ENCODE measurements at places on chromosomes 7 and 10. TPM values are rescaled to one million over a fixed set of nuclear protein-coding genes. Genes with fewer than 3 reads are reported as not detected.

DNA sequence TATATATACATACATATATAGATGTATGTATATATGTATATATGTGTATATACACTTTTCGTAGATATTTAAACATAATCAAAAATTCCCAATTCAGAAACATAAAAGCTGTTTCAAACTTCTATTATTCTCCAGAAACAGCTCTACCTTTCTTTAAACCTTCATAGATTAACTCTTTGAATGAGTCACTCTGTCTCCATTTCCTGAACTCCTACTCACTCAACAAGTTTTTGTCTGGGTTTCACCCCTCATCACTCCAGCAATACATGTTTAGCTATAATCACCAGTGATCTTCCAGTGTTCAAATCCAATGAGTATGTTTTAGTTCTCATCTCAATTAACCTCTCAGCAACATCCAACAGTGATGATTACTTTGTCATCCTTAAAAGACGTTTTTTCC, 9.6 kb downstream of the DGKB start:
- DNase-seq = no peak

- DNase-seq = no peak
Observed at GRCh38 chr7:74405899-74406512, 47.7 kb upstream of the GTF2IRD1 start.

DNA sequence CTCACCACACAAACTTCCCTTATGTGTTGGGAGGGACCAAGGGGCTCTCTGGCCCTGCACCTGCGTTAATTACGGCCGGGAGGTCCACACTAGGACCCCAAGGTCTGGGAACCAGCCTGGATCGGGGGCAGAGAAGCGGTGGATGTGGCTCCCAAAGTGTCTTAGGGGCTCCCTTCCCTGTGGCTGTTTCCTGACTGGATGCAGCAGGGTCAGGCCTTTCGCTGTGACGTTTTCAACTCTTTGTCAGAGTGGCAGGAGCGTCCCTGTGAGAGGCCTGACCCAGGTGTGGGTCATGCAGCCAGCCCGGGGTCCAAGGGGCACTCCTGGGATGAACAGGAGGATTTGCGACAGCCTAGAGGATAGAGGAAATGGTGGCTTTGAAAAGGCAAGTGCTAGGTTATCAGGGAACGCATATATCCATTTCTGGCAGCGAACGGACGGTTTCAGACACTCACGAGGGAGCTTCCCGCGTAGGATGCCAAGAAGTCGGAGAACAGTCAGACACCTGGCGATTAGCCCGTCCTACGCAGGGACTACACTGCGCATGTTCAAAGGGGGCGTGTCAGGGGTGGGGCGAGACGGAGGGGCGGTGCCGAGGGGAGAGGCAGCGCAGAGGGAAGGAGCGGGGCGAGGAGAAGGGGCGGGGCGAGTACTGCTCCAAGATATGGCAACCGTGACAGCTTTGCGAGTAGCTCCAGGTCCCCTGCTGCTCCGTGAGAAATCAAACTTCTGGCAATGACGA, 46.2 kb upstream of the ZNF716 start:
- no peak for DNase-seq

The PLEKHA1 gene
- total RNA-seq = 27.0 TPM

- no peak for DNase-seq
Observed at GRCh38 chr10:124094419-124094785, 1.0 kb upstream of the CHST15 start.

GRCh38 chr10:97179731-97180362, 5.9 kb downstream of the SLIT1 start:
- no peak for DNase-seq

The CCDC186 gene
- total RNA-seq = 20.4 TPM

DNA sequence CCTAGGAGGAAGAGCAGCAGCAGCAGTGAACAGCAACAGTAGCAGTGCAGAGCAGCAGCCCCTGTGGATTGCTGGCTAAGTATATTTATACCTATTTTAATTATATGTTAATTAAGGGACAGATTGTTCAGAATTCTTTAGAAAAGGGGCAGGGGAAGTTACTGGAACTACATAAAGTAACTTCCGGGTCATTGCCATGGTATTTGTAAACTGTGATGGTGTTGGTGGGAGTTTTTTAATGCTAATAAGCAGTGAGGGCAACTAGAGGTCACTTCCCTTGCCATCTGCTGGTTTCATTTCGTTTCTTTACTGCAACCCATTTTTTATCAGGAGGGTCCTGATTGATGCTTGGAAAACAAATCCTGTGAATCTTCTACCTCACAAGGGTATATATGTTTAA, 229.8 kb upstream of the PODXL start:
- no peak for DNase-seq

The TBX20 gene
- total RNA-seq = not detected

- DNase-seq = no peak
Observed at GRCh38 chr10:17146892-17147291, 17.3 kb upstream of the CUBN start.

The MYL7 gene
- not detected for total RNA-seq

DNA sequence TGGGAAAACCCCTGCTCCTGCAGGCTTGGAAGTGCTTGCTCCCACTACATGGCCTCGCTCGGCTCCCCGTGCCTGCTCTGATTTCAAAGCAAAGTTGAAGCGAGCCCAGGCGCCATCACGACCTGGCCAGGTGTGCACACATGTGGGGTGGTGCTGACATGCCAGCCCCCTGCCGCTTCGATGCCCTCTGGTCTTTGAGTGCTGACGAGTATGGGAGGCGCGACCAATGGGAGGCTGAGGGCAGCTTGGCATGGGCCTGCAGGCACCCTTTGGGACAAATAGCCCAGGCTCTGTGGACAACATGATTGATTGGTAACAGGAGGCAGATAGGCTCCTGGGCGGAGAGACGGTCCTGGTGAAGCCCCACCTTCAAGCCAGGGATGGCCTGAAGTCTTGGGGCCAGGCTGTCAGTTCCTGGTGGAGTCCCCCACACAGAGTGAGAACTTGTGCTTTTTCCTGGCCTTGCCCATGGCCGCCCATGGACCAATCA, 252.4 kb upstream of the SEMA3A start:
- no peak for DNase-seq

GRCh38 chr7:26329520-26330255, 38.0 kb downstream of the SNX10 start:
- DNase-seq = no peak

DNA sequence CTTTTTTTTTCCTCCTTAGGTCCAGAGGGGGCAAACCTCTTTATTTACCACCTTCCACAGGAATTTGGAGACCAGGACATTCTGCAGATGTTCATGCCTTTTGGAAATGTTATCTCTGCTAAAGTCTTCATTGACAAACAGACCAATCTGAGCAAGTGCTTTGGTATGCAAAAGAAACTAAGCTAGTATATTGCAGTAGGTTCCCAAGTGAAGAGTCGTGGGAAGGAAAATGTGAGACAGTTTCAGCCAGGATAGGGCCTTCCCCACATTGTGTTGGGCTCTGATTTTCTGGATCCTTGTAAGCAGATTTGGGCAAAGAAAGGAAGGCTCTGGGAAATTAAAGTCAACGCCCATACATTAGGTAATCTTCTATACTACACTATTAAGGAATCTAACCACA, 285.6 kb downstream of the USP6NL start:
- DNase-seq = no peak

The ANKRD1 gene
- not detected for total RNA-seq

DNA sequence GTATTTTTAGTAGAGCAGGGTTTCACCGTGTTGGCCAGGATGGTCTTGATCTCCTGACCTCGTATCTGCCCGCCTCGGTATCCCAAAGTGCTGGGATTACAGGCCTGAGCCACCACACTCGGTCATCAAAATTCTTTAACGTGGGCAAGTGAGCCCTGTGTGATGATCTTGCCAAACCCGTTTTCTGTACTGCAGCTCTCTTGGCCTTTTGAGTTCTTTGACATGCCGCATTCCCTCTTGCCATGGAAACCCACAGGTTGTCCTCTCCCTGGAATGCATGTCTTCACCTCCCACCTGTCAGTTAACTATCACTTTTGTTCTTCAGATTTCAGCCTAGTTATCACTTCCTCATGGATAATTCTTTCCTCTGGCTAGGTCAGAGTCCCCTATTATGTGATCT, 5.0 kb downstream of the NUP205 start:
- no peak for DNase-seq

The THSD7A gene
- 4.1 TPM for total RNA-seq

- DNase-seq = no peak
Observed at GRCh38 chr7:43756368-43757072, 2.0 kb upstream of the BLVRA start.

The NME8 gene
- 0.72 TPM for total RNA-seq

- DNase-seq = no peak
Observed at GRCh38 chr7:82416402-82416801, 27.2 kb downstream of the CACNA2D1 start.

GRCh38 chr10:84452003-84452402, 123.6 kb downstream of the CCSER2 start:
- no peak for DNase-seq

DNA sequence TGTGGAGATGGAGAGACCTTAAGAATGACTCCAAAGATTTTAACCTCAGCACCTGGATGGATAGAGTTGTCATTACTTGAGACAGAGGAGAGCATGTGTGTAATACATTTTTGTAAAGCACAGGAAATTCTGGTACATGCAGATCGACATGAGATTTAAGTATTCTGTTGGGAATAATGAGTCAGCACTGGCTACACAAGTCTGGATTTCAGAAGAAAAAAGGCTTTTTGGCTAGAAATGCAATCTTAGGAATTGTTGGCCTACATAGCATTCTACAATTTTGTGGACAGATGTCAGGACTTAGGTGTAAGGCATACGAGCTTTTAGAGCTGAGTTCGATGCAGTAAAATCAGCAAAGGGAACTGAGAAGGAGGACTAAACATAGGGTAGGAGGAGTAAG, 24.1 kb upstream of the ANKRD30A start:
- no peak for DNase-seq

- DNase-seq = no peak
Observed at GRCh38 chr7:7970237-7970530, 1.6 kb downstream of the GLCCI1 start.

DNA sequence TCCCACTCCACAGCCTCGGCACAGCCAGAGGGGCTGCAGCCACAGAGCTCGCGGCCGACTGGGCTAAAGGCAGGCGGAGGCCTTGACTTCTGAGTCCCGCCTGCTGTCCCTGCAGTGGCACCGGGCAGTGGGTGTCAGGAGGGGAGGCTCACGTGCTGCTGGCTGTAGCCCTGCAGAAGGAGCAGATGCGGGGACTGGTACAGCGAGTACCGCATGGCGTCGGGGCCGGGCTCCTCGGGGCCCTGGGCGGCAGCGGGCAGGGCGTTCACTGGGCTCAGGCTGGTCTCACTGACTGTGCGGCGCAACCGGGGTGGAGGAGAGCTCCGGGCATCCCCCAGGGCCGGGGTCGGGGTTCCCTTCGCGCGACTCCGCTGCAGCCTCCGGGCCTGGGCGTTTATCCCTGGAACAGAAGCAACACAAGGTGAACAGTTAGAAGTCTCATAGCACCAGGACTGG, 25.6 kb downstream of the PAPOLB start:
- no peak for DNase-seq

DNA sequence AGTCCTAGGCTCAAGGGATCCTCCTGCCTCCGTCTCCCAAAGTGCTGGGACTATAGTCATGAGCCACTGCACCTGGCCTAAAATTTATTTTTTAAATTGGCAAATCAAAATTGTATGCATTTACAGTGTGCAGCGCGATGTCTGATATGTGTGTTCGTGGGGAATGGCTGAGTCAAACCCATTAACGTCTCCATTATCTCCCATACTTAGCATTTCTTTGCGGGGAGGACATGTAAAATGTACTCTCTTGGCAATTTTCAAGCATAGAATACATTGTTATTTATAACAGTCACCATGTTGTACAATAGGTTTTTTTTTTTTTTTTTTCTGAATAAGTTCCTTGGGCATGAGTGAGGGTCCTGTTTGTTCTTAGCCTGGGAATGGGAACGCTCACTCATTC, 3.8 kb downstream of the TMEM184A start:
- DNase-seq = no peak

DNA sequence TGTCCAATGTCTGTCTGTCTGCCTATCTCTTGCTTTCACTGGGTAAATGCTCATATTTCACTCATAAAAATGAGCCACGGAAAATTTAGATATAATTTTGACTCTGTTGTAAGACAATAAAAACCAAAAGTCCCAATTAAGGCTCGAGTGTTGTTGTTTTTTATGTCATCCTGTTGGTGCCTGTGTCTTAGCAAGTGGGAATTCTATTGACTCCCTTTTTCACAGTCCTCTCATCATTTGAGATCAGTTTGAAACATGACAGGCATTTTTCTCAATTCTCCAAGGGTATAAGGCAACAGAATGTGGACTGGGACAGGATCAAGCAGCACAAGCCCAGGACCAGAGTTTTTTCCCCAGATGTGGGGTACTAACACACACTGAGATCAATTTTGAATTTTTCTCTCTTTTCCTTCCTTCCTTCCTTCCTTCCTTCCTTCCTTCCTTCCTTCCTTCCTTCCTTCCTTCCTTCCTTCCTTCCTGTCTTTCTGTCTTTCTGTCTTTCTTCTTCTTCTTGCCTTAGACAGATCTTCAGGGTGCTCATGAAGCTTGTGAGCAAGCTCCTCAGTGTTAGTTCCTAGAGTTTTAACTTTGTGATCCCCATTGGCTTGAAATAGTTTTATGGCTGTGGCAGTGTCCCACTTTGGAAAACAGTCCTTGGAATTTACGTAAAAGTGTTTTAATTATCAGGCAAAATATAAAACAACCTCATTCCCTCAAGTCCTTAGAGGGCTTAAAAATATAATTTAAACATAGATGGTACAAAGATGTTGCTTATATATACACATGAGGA, 3.2 kb upstream of the NEUROD6 start:
- no peak for DNase-seq

DNA sequence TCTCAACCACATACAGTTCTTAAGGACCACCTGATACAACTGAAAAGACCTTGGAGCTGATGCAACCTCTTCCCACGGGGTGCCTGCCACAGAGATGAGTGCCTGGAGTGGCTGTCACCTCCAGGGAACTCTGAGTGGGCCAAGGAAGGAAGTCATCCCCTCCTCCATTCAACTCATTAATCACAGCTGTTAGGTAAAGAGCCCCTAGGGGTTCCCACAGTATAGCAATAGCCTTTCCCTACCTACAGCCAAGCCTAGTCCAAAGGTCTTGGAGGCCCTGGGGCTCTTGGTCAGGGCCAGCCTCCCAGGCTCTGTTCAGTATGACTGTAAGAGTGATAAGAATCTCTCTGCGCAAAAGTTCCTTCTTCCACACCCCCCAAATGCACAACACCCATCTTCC, 70.4 kb upstream of the NFE2L3 start:
- no peak for DNase-seq

The COPS6 gene
- 53.3 TPM for total RNA-seq

The PRR15 gene
- total RNA-seq = 7.5 TPM

The NKX2-3 gene
- total RNA-seq = 1.1 TPM

The ANKRD7 gene
- total RNA-seq = 1.4 TPM

DNA sequence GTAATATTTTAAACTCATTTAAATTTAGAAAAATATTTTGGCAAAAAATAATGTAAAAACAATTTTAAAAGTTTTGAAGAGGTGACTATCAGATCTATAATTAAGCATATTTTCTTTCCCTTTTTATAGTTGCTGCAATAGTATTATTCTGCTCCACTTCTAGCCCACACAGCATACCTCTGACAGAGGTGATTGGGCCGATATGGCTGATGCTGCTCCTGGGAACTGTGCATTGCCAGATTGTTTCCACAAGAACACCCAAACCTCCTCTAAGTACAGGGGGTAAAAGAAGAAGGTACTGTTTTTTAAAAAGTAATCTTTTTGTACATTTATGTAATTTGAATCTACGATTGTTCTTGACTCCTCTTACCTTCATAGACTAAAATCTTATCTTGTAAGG, 110.1 kb downstream of the PHTF2 start:
- no peak for DNase-seq

The C7orf57 gene
- 0.24 TPM for total RNA-seq

Measured in omental fat pad (tissue), 4 donors.